ENCODE measurements at places on chromosomes 2 and 18.

DNA sequence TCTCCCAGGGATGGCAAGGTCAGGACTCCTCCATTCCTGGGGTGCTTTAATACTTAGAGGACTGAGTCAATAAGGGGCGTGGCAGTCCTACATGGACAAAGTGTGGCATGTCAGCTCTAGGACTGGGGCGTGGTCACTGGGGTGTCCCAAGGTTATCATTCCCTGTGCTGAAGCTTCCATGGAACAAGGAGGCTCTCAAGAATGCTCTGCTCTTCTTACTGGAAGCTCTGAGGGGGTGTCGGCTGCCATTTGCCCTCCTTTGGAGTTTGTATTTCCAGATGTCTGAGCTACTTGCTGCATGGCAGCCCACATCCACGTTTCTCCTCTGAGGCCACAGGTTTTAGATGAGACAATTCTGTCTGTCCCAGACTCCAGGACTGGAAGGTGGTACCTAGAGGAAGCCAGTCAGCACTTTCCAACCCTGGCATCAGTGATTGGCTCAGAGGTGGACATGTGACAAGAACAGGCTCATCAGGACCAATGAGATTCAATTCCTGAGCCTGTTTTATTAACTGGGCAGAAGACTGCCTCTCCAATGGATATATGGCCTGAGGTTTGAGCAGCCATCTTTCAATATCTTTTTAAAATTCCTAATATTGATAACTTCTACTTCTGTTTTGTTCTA lies 128.9 kb upstream of the ARL4C start:
- no peak for DNase-seq

GRCh38 chr2:144382849-144383248 lies 137.1 kb downstream of the ZEB2 start:
- no peak for DNase-seq

DNA sequence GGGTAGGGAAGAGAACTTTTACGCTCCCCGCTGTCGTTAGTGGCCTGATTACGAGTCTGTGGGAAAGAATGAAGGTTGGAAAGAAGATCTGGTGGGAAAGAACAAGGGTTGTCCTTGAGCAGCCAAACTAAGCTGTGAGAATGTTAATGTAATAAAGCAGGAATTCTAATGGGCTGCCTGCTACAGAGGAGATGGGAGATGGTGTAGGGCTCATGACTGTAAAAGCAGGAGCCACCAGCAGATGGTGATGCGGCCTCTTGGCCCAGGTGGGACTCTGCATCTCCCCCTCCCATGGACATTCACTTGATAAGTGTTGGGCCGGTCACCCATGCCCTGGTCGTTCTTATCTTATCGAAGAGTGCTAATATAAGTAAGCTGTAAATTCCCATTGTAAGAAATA lies 150.0 kb downstream of the NEDD4L start:
- DNase-seq = no peak

DNA sequence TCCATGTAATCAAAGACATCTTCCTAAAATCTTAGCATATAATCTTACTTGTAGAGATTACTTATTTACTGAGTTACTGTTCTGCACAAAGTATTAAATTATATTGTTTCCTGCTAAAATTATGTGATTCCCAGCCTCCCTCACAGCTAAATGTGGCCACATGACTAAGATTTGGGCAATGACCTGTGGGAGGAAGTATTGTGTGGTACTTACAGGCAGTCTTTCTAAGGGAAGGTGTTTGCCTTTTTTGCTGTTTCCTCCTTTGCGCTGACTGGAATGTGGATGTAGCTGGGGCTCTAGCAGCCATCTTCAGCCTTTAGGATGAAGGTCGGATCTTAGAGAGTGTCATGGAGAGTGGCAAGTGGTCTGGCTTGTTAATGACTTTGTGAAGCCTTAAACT lies 146.3 kb upstream of the APCDD1 start:
- no peak for DNase-seq

DNA sequence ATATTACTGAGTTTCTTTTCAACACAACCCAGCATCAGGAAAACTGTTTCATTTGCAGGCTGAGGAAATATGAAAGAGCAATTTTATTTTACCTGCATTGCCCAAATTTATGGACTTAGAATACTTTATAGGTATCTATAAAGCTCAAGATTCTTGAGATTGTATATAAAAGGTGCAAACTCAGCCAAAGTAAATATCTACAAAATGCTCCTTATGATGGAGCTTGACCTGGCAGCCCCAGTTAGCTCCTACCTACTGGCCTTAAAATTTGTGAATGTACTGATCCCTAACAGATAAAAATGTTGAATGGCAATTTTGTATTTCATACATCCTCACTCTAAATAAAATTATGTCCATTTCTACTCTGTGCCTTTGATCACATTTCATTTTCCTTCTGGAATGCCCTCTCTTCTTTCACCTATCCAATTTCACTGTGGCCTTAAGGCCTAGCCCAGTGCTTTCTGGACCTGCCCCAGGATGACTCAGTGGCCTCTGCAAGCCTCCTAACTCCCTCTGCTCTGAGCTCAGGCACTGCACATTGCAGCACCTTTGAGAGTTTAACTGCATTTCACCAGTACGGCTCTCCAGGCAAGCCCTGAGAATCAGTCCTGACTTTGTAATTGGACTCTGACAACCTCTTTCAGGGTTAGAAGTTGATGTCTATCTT lies 125.9 kb downstream of the ANTXR1 start:
- DNase-seq = peak; percentile 54

GRCh38 chr2:196640031-196640548 lies 575 bp downstream of the CCDC150 start:
- no peak for DNase-seq
